ENCODE measurements at places on chromosomes 2 and 18.

DNA sequence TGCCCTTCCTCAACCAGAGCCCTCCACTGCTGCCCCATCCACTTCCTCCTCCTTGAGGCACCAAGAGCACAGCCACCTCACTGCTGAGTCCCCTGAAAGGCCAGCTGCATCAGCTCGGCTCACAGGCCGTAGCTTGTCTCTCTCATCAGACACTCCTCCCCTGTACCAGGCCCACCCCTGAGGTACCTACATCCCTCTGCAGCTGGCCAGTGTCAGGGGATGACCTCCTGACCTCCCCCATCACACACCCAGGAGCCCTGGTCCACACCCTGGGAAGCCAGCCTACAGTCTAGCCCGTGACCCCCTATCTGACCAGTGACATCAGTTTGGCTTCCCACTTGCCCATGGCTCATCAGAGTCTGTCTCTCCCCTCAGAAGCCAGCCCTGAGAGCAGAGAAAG, 205.6 kb downstream of the TNS1 start:
- no peak for DNase-seq

GRCh38 chr2:197145471-197146056, 165.0 kb downstream of the ANKRD44 start:
- no peak for DNase-seq

GRCh38 chr2:70991142-70991541, 3.5 kb downstream of the TEX261 start:
- no peak for DNase-seq

GRCh38 chr2:6605836-6606505, 259.7 kb downstream of the CMPK2 start:
- DNase-seq, result no peak

GRCh38 chr2:227570615-227571014, 28.1 kb upstream of the SCYGR2 start:
- no peak for DNase-seq

GRCh38 chr2:67840460-67841068, 222.2 kb downstream of the C1D start:
- peak; percentile 45 for DNase-seq

DNA sequence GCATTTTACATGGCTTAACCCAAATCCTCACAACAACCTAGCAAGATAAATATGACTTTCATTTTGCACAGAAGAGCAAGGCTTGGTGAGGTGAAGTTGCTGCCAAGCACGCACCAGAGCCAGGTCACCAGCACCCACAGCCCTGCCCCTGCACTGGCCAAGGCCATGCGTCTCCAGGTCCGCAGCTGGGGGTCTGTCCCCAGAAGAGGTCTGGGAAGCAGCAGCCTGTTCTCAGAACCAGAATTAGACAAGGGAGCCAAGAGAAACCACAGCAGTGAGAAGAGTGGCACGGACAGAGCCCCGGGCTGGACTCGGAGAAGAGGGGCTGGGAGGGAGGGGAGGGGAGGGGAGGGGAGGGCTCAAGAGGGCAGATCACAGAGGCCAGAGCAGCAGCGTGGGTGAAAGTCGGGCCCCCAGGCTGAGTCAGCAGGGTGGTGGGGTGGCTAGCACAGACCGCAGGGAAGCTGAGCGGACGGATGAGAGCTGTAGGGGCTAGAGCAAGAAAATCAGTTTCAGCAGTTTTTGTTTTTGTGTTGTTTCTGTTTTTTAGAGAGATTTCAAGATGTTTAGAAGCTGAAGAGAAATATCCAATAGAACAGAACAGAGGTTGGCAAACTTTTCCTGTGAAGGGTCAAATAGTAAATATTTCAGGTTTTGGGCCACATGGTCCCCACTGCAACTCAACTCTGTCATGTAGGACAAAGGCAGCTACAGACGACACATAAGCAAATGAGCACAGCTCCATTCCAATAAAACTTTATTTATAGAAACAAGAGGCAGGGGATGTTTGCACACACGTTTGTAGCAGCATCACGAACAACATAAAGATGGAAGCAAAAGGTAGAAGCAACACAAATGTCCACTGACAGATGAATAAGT, 7.4 kb upstream of the MTERF4 start:
- no peak for DNase-seq

DNA sequence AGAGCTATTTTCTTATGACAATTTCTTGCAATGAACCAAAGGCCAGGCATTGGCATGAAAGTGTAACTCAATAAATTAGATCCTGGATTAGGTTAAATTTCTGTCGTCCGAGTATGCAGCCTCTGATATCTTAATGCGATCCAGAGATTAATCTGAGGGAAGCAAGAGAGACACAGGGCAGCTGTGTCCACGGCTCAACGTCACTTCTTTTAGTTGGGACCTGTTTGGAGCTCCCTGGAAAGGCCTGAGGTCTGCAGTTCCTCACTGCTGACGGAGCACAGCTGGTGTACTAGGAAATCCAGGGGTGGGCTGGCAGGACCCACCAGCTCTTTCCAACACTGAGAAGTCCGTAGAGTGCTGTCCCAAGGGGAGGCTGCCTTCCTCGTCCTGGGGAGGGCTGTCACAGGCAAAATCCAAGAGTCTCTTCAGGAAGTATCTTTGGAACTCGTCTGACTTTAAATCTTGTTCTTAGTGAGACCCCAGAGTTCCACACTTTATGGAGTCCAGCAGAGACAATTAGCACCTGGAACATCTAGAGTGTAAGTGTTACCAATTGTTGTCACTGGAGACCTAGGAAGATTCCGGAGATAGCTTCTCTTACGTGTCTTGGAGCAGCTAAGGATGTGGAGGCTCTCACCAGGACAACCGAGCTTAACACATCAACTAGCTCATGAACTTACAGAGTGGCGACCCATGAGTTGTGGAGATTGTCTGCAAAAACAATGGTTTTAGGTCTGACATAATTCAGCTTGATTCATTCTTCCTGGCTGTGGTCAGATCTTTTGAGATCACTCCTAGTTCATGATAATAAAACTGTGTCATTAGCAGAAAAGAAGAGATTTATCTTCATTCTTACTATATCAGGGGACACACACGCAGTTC, 173.7 kb downstream of the ACKR3 start:
- DNase-seq, result no peak

DNA sequence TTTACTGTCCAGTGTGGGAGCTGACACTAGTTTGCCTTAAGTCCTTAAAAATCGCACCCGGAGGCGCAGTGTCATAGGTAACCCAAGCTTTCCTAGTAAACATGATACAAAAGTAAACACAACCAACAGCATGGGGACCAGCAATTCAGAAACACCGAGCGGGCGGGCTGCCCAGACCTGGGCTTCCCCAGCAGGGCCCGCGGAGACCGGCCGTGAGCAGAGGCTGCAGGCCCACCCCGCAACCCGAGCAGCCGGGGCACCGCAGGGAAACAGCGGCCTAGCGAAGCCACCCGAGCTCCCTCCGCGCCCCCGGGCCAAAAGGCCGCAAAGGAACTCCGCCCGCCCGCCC, 296 bp downstream of the TTC21B start:
- no peak for DNase-seq

GRCh38 chr18:33369711-33370449, 70.6 kb downstream of the CCDC178 start:
- no peak for DNase-seq

- no peak for DNase-seq
These were observed 63.5 kb downstream of the CAVIN2 start for GRCh38 chr2:191783416-191783815.

DNA sequence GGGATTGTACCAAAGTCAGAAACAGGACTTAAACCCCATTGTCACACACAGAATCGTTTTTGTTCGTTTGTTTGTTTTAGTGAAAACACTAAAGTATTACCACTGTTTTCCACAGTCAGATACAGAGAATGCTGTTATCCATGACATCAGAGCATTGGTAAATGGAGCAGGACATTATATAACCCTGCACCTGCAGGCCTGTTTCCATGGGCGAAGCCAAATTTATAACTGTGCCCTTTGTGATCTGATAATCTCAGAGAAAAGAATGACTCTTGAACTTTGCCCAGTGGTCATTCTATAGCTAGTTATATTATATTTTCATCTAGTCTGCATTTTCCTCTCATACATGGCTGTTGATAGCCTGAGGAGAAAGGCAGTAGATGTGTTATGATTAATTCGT, 217.6 kb downstream of the TMEM182 start:
- DNase-seq, result no peak

DNA sequence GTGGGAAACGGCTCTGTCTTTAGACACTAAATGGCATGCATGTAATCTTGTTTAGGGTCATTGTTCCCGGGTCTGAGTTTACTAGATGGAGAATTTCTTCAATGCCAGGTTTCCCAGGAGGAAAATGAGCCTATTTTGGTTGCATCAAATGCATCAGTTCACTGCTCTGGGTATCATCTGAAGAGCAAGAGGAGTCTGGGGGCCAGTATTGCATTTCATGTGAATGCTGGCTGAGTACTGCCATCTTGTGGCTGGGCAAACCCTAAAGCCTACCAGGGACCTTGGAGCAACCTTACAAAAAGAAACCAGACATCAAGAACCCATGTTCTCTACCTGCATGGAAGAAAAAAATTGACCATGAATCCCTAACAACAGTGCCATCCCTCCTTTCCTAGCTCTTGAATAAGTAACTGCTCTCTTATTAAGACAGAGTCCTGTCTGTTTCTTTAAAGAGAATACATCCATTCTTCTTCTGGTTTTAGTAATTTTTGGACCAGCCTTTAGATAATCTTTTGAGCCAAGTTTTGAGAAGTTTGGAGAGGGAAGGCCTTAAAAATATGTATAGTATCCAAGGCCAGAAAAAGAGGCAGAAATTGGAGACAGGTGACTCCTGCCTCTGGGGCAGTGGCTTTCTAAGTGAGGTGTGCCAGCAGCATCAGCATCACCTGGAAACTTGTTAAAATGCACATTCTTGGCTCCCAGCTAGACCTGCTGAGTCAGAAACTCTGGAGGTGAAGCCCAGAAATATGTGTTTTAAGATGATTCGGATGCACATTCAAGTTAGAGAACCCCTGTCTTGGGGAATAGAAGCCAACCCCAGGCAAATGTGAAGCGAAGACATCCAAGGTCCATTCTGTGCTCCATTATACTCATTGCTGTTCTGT, 261.0 kb upstream of the CXCR4 start:
- peak; percentile 33 for DNase-seq

GRCh38 chr18:62526098-62527025, 3.5 kb downstream of the ZCCHC2 start:
- no peak for DNase-seq

- DNase-seq, result no peak
These were observed 95.8 kb downstream of the TMEFF2 start for GRCh38 chr2:192098814-192099491.

- DNase-seq, result no peak
These were observed 517.0 kb downstream of the SLC4A3 start for GRCh38 chr2:220144411-220144810.

DNA sequence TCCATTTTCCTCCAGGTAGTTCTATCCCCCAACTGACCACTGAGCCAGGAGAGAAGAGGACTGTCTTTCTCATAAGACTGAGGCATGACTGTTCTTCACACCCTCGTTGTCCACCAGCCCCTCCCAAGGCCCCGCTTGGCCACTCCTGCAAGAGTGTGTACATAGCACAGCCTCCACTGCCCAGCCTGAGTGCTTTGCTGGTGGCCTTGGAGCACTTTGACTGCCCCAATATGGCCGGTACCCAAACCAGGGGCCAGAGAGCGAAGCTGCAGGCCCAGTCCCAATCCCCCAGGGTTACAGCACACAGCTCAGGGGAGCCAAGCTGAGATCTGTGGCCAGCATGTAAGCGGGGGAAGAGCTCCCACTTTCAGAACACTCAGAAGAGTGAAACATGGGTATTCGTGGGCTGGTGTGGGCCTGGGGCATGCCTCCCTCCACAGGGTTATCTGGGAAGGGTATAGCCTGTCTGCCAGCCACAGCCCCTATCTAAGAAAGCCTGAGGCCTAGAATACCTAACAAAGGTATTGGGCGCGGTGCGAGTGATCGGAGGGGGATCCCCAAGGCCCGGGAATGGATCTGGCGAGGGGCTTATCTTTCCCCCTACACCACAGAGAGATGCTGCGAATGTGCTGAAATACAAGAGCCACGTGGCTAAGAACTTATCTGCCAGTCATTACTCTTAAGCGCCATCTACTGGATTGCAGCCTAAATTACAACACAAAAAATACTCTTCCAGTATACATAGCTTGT, 163.8 kb downstream of the WDPCP start:
- peak; percentile 13 for DNase-seq

DNA sequence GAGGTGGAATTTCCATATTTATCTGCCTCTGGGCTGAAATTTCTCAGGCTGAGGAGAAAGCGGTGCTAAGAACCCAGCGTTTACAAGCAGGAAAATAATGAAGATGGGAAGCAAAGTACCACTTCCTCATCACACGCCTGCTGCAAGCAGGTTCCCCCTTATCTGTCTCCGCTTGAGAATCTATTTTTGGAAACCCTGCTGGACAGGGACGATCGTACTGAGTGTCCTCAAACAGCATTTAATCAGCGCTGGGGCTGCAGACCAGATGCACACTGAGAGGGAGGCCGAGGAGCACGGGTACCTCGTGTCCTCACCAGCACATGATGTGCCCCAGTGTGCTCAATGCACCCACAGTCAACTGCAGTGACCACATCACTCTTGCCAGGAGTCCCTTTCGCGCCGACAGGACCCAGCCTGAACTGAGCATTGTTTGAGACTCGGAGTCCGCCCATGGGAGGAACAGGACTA, 160.4 kb downstream of the HDAC4 start:
- no peak for DNase-seq

- no peak for DNase-seq
These were observed 533 bp downstream of the HPCAL1 start for GRCh38 chr2:10303181-10303693.

GRCh38 chr18:51630706-51631105, 433.2 kb upstream of the MEX3C start:
- DNase-seq, result no peak

- DNase-seq, result no peak
These were observed 225.4 kb upstream of the ID2 start for GRCh38 chr2:8456151-8457091.

DNA sequence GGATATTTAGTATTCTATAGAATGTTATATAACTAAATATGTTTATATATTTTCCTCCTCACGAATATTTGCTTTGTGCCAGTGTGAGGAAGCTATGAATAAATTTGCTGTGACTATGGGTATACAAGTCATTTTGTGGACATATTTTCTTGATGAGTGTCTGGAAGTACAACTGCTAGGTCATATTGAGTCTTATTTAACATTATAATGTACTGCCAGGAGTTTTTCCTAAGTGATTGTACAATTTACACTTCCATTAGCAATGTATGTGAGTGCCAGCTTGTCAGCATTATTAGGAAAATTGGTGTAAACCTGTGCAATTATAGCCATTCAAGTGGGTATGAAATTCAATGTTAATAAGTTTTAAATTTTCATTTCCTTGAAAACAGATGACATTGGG, 1328.9 kb upstream of the TMEFF2 start:
- no peak for DNase-seq

DNA sequence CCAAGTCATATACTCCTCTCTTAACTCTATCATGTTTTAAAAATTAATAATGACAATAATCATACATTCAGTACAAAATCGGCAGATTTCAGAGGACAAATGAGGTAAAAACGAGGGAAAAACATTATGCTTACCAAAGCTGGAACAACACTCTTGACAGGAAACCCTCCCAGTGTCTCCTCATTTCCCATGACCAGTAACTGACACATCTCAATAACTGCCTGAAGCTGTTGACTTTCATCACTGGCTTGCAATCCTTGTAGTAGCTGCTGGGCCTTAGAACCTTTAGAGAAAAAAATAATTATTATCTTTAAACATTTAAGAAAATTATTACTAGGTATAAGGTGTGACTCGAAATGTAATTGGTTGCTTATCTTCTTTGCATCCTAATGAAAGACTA, 103.6 kb downstream of the TRIP12 start:
- DNase-seq, result no peak
